Effector memory CD4-positive, alpha-beta T cell (primary cell): ENCODE measurements at places on chromosomes 11 and 22.
A peak's percentile ranks its signal among the peaks of the same experiment; 100 is the strongest.

DNA sequence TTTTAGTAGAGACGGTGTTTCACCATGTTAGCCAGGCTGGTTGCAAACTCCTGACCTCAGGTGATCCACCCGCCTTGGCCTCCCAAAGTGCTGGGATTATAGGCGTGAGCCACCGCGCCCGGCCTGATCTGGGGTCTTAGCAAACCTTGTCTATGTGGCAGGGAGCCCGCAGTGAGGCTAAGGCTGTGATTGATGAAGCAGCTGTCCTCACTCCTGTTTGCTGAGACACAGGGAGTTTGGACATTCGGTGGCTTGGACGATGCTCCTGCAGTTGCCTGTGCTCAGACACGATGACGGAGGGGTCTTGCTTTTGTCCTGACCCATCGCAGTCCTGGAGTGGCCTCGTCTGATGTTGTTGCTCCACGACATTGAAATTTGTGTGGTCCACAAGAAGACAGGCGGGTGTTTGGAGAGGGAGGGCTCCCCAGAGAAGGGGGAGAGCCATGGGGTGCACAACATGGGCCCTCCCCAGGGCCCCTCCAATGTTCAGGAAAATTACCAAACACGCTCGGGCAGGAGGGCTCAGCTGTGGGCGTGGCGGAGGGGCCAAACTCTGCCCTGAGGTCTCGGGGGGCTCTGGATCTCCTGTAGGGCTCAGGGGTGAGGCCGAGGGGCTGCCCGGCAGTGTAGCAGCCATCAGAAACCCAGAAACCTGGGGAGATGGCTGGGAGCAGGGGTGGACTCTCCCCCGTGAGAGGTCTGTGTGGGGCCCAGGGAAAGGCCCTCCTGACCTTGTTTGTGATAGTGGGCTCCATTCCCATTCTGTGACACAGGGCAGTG lies 41.8 kb upstream of the PRR5 start:
- H3K27ac ChIP-seq: no peak overlapping the region
- H3K27me3 ChIP-seq: no peaks in the 10 kb centered on the region
- H3K4me1 ChIP-seq: peaks cover 16% of the 10 kb centered on the region
- no peaks in the 10 kb centered on the region for H3K36me3 ChIP-seq
- no peak for DNase-seq

- no peaks in the 10 kb centered on the region for H3K36me3 ChIP-seq
- DNase-seq: no peak
- no peaks in the 10 kb centered on the region for H3K27me3 ChIP-seq
Measured at GRCh38 chr11:8094656-8095055, 13.6 kb downstream of the TUB start.

DNA sequence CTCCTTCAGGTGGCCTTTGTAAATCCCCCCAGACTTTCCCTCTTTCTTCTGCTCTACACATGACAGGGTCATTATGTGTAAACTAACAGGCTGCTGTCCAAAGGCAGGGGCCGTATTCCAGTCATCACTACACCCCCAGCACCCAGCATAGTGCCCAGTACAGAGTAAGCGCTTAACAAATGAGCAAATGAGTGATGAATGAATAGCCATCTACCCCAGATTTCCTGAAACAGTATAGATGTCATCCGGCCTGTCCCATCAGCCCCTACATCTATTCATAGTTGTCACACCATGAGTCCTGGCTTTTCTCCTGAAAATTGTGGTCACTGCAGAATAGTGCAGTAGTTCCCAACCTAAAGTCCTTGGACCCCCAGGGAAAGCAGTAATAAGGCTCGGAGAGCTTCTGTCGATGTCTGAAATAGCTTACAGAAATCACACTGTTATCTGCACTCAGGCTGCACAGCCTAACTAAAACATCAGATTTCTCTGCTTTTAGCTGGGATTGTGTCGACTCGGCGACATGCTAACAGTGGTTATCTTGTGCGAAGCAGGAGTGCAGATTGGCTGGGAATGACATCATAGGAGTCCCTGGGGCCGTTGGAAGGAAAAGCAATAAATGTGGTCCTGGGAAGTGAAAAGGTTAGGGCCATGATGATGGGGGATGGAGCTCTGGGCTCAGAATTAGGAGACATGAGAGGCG lies 143.8 kb upstream of the NECTIN1 start:
- H3K27ac ChIP-seq: no peak overlapping the region
- H3K36me3 ChIP-seq: no peaks in the 10 kb centered on the region
- no peak for DNase-seq
- H3K4me3 ChIP-seq: no peak overlapping the region

- H3K27ac ChIP-seq: no peak overlapping the region
- DNase-seq: no peak
- H3K27me3 ChIP-seq: no peaks in the 10 kb centered on the region
- no peaks in the 10 kb centered on the region for H3K36me3 ChIP-seq
- no peak overlapping the region for H3K4me3 ChIP-seq
Measured at GRCh38 chr11:28584992-28585391, 476.8 kb downstream of the METTL15 start.

GRCh38 chr22:29817724-29818123 lies 20.4 kb downstream of the ASCC2 start:
- H3K27me3 ChIP-seq: no peaks in the 10 kb centered on the region
- peaks cover 75% of the 10 kb centered on the region for H3K36me3 ChIP-seq
- H3K4me3 ChIP-seq: no peak overlapping the region
- H3K27ac ChIP-seq: no peak overlapping the region
- no peak for DNase-seq
- H3K4me1 ChIP-seq: no peaks in the 10 kb centered on the region

DNA sequence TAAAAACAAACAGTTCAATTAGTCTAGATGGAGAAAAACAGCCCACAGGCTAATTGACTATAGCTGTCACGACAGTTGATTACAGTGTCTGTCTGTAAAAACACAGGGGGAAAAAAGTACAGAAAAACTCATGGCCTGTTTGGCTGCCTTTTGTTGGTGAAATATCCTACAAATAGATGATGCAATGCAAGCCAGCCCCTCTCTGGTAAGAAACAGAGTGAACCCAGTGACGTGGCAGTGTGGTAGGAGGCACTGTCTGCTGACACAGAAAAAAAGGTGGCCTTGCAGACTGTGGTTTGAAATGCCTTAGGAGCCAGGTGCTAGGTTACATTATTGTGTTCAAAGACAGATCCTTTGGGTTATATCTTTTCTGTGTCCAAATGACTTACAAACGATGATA lies 431.4 kb upstream of the CCDC90B start:
- no peak overlapping the region for H3K27ac ChIP-seq
- no peak for DNase-seq
- no peaks in the 10 kb centered on the region for H3K4me1 ChIP-seq
- H3K27me3 ChIP-seq: no peaks in the 10 kb centered on the region

DNA sequence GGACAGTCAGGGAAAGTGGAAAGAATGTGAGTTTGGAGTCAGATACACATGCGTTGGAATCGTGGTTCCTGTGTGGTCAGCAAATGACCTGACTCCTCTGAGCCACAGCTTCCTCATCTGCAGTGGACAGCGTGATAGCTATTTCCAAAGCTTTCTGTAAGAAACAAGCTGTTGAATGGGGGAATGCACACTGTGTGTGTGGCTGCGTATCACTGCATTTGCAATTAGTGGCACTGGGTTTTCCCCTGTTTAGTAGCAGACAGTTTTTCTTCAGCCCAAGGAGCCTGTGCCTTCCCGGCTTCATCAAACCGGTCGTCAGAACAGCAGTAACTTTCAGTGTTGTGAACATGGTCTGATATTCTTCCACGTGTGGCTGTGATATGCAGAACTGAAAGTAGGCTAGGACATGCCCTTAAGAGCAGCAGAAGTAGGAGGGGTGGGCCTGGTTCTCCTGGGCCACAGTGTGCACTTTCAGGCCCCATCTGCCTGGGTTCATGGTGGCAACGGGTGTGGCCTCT lies 121.5 kb downstream of the RRAS2 start:
- no peaks in the 10 kb centered on the region for H3K4me1 ChIP-seq
- no peak overlapping the region for H3K27ac ChIP-seq
- H3K4me3 ChIP-seq: no peak overlapping the region
- H3K27me3 ChIP-seq: no peaks in the 10 kb centered on the region

DNA sequence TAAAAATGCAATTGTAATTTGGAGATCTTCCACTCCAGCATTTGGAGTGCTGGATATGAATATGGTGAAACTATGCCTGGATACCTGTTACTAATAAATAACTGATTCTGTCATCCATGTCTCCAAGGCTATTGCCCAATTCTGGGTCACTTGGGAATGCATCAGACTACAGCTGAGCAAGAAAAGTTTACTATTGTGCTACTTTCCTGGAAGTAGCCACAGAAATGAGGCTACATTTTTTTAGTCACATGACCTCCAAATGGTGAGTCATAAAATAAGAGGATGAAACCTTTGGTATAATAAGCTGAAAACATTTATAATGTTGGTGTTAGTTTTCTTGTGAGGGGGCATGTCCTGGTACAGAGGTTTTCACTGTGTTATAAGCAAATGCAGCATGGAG lies 44.4 kb downstream of the DCDC1 start:
- no peak overlapping the region for H3K4me3 ChIP-seq
- H3K27me3 ChIP-seq: no peaks in the 10 kb centered on the region
- H3K27ac ChIP-seq: no peak overlapping the region

DNA sequence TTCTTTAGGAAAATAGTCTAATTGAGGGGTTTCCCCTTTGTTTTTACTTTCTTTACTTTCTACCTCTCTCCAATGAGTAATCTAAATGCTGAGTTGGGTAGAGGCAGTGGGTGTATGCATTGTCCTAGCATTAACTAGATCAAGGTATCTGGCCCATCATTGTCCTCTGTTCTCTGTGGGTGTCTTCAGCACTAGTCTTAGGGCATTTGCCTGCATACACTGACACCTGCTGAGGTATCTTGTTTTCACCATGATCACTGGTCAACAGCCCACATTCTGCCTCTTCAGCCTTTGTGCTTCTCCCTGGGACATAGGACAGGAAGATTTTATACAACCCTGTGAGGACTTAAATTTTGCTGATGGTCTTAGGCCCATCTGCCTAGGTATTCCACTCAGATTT lies 371.1 kb downstream of the RAB38 start:
- no peaks in the 10 kb centered on the region for H3K4me1 ChIP-seq
- H3K4me3 ChIP-seq: no peak overlapping the region
- H3K36me3 ChIP-seq: no peaks in the 10 kb centered on the region
- no peaks in the 10 kb centered on the region for H3K27me3 ChIP-seq

DNA sequence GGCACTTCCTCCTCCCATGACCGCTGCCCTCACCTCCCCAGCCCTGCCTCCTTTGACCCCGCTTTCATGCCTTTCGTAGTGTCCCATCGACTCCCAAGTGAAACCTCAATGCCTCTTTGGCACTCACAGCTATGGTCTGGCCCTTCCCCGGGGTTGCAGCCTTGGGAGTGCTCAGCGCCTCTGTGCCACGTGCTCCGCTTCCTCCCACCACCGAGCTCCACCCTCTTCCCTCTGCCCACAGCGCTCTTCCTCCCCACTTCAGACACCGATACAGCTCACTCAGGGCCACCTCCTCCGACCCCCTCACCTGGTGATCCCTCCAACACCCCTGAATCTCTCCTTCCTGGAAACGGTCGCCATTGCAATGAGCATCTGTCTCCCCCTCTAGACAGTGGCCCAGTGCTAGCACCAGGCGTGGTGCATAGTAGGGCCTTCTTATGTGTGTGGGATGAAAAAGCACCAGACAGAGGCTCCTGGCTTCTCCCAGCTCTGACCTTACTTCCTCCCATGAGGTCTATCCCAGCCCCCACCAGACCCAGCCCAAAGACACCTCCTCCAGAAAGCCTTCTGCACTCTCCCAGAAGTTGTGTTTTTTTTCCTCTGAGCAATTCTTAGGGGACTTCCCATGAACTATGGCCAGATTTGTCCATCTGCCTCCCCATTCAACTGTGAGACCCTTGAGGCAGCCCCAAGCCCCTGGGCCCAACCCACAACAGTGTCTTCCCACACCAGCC lies 16.4 kb upstream of the SCGB1A1 start:
- no peaks in the 10 kb centered on the region for H3K36me3 ChIP-seq
- H3K27ac ChIP-seq: peak overlapping the region; percentile 54
- H3K27me3 ChIP-seq: no peaks in the 10 kb centered on the region
- H3K4me1 ChIP-seq: peaks cover 19% of the 10 kb centered on the region
- peak overlapping the region; percentile 41 for H3K4me3 ChIP-seq

- no peak for DNase-seq
- H3K4me1 ChIP-seq: no peaks in the 10 kb centered on the region
- H3K27me3 ChIP-seq: no peaks in the 10 kb centered on the region
- H3K36me3 ChIP-seq: no peaks in the 10 kb centered on the region
Measured at GRCh38 chr11:113082341-113082955, 121.2 kb downstream of the NCAM1 start.

DNA sequence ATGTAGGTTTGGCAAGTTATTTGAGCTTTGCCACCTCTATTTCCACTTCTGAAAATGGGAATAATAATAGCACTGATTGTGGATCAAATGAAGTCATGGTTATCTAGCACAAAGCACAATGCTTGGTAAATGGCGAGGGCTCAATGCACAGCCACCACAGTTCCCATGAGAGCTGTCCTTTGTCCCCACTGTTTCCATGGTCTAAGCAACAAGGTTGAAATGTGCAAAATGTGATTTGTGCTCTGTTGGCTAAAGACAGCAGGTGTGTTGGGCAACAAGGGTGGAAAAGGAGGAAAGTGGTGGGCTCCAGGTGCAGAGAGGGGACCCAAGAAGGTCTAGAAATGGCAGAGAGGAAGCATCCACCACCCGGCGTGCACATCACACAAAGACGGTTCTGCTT lies 200.5 kb downstream of the TRIM29 start:
- no peak for DNase-seq
- peaks cover 3% of the 10 kb centered on the region for H3K27me3 ChIP-seq
- no peak overlapping the region for H3K27ac ChIP-seq
- no peaks in the 10 kb centered on the region for H3K36me3 ChIP-seq
- H3K4me1 ChIP-seq: no peaks in the 10 kb centered on the region

GRCh38 chr22:20010307-20011122 lies 6.1 kb downstream of the ARVCF start:
- no peak overlapping the region for H3K4me3 ChIP-seq
- no peak overlapping the region for H3K27ac ChIP-seq
- H3K27me3 ChIP-seq: no peaks in the 10 kb centered on the region
- no peaks in the 10 kb centered on the region for H3K36me3 ChIP-seq

- no peak overlapping the region for H3K27ac ChIP-seq
- H3K4me1 ChIP-seq: no peaks in the 10 kb centered on the region
- no peak overlapping the region for H3K4me3 ChIP-seq
- H3K27me3 ChIP-seq: no peaks in the 10 kb centered on the region
Measured at GRCh38 chr11:42257534-42257933, 798.1 kb upstream of the LRRC4C start.

GRCh38 chr11:37313266-37313665 lies 715.2 kb upstream of the RAG2 start:
- H3K27me3 ChIP-seq: no peaks in the 10 kb centered on the region
- no peaks in the 10 kb centered on the region for H3K4me1 ChIP-seq
- no peak overlapping the region for H3K27ac ChIP-seq
- no peak overlapping the region for H3K4me3 ChIP-seq
- DNase-seq: no peak
